ENCODE measurements at places on chromosomes 1 and 21. TPM values are rescaled to one million over a fixed set of nuclear protein-coding genes. Genes with fewer than 3 reads are reported as not detected.

DNA sequence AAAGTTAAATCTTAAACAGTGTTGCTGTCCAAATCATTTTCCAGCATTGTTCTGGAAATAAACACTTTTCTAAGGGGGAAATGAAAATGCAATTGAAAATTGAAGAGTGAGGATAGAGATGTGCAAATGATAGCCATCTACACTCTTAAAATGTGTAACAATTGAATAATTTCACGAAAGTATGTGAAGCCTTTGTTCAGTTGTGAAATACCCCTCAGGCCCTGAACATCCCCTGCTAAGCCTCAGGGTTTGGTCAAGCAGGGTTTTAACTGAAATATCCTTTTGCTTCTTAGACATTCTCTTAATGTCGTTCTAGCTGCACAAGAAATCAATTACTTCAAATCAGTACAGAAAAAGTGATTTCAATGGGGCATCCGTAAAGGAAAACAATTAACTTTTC lies 65.9 kb upstream of the DYNLT5 start:
- no peaks in the 10 kb centered on the region for H3K36me3 ChIP-seq
- peaks cover 3% of the 10 kb centered on the region for H3K4me1 ChIP-seq
- no peak overlapping the region for H3K27ac ChIP-seq
- no peaks in the 10 kb centered on the region for H3K27me3 ChIP-seq

GRCh38 chr1:215250913-215251312 lies 168.4 kb downstream of the KCNK2 start:
- H3K36me3 ChIP-seq: no peaks in the 10 kb centered on the region
- DNase-seq: no peak
- no peaks in the 10 kb centered on the region for H3K4me1 ChIP-seq
- H3K27me3 ChIP-seq: peaks cover 4% of the 10 kb centered on the region
- H3K4me3 ChIP-seq: no peak overlapping the region

DNA sequence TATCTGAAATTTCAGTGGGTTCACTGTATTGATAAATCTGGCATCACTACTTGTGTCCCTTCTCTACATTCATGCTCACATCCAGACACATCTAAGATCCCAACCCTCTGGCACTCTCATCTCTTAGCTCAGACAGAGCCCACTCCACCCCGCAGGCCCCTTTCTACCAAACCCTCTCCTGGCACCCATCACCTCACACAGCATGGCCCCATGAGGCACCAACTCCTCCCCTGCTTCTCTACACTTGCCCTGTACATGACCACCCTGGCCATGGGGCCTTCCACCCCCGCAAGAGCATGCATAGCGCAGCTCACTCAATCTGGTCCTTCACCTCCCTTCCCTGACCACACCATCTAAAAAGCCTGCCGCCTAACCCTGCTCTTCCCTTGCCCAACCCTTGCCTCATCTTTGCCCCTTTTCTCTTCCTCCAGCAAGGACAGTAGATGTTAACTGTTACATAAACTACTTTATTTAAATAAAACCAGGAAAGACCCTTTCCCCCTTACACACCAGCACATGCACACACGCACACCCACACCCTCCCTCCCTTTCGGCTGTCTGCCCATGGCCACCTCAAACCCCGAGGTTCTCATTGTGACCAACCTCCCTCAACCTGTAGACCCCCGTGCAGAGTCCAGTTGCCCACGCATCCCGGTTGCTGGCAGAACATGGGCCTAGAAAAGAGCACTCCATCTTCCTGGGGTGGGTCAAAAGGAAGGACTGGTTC lies 15.6 kb downstream of the SH3BP5L start:
- H3K4me1 ChIP-seq: no peaks in the 10 kb centered on the region
- H3K36me3 ChIP-seq: peaks cover 23% of the 10 kb centered on the region
- no peaks in the 10 kb centered on the region for H3K27me3 ChIP-seq
- no peak for DNase-seq

- peaks cover 64% of the 10 kb centered on the region for H3K4me1 ChIP-seq
- peaks cover 15% of the 10 kb centered on the region for H3K36me3 ChIP-seq
- H3K27ac ChIP-seq: peak overlapping the region; percentile 98
- DNase-seq: no peak
- peak overlapping the region; percentile 92 for H3K4me3 ChIP-seq
Observed at GRCh38 chr1:151989211-151989862, 4.3 kb downstream of the S100A10 start.

Gene RGS4
- 39.9 TPM for total RNA-seq
